ENCODE measurements at places on chromosomes 1 and 21. TPM values are rescaled to one million over a fixed set of nuclear protein-coding genes. Genes with fewer than 3 reads are reported as not detected.

The PDE9A gene
- 8.9 TPM for total RNA-seq

The LCE2B gene
- total RNA-seq: not detected

The CFAP107 gene
- not detected for total RNA-seq

The HHIPL2 gene
- not detected for total RNA-seq

The CD5L gene
- not detected for total RNA-seq

The HLX gene
- 43.8 TPM for total RNA-seq

The CIART gene
- total RNA-seq: 1.8 TPM

The FAM131C gene
- not detected for total RNA-seq

The RIPPLY3 gene
- total RNA-seq: 0.29 TPM

The PTGER3 gene
- total RNA-seq: not detected

The TOMM20 gene
- total RNA-seq: 94.6 TPM

The HMCN1 gene
- 0.29 TPM for total RNA-seq

The PROK1 gene
- total RNA-seq: not detected

The SPAG17 gene
- total RNA-seq: not detected

The PRAMEF4 gene
- not detected for total RNA-seq

The TRIM58 gene
- total RNA-seq: 0.29 TPM

The AADACL3 gene
- total RNA-seq: not detected

The GNG12 gene
- total RNA-seq: 140 TPM

The SESN2 gene
- 33.4 TPM for total RNA-seq

The GPR52 gene
- total RNA-seq: not detected

The ELF3 gene
- not detected for total RNA-seq

The TMEM200B gene
- 21.0 TPM for total RNA-seq

The PCSK9 gene
- total RNA-seq: 30.1 TPM

The OLIG2 gene
- not detected for total RNA-seq

The CHIT1 gene
- total RNA-seq: not detected

The KCNE2 gene
- total RNA-seq: not detected

The MAP3K6 gene
- 34.9 TPM for total RNA-seq

The DCLRE1B gene
- total RNA-seq: 2.9 TPM

The NID1 gene
- total RNA-seq: 295 TPM

The C8A gene
- total RNA-seq: not detected

The PHF13 gene
- 7.8 TPM for total RNA-seq

The RBM11 gene
- total RNA-seq: not detected

The AMPD1 gene
- total RNA-seq: not detected

The GRIK1 gene
- total RNA-seq: not detected

The RGS13 gene
- total RNA-seq: not detected

The CTXND2 gene
- not detected for total RNA-seq

The CYP4Z1 gene
- total RNA-seq: not detected

The S100A2 gene
- 2.3 TPM for total RNA-seq

The RSPO1 gene
- total RNA-seq: 0.18 TPM

All from myometrial cell (primary cell).